ENCODE measurements at places on chromosomes 13 and 19. TPM values are rescaled to one million over a fixed set of nuclear protein-coding genes. Genes with fewer than 3 reads are reported as not detected.

The KLC3 gene
- total RNA-seq: not detected

The PALM gene
- 107 TPM for total RNA-seq

The NTN5 gene
- not detected for total RNA-seq

The CYP2A6 gene
- total RNA-seq: not detected

The CYP4F8 gene
- total RNA-seq: not detected

The URAD gene
- total RNA-seq: not detected

DNA sequence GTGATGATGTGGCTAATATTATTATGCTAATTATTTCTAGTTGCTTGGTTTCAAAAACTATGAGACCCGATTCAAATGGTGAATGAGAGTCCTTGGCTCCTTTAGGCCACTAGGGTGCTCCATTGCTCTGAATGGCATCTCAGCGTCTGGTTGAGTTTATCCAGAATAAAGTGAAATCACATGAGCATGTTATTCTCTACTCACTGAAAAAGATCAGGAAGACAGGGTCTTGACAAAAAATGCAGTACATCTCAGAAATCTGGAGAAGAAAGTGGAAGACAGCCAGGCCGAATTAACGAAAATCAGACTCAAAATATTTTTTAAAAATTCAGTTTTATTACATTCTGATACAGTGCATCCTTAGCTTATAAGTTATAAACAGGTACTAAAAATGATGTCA, 516.2 kb downstream of the MYO16 start:
- peaks cover 2% of the 10 kb centered on the region for H3K27me3 ChIP-seq
- no peak overlapping the region for H3K27ac ChIP-seq
- H3K4me1 ChIP-seq: peaks cover 2% of the 10 kb centered on the region
- no peaks in the 10 kb centered on the region for H3K36me3 ChIP-seq

DNA sequence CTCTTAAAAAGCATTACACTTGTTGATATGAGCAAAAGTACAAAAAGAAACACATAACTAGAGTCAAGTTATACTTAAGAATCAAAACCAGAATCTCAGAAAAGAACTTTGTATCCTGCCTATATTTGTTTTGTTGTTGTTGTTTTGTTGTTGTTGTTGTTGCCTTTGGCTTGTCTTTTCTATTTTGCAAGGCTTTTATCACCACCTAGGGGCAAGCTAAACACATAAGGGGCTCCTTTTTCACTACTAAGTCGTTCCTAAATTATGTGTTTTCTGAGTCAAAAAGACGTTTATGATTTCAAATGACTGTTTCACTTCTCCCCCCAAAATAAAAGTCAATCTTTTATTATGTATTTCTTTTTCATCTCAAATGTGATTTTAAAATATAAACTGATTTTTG, 250.2 kb downstream of the RBM26 start:
- no peak overlapping the region for H3K27ac ChIP-seq
- no peaks in the 10 kb centered on the region for H3K36me3 ChIP-seq
- no peaks in the 10 kb centered on the region for H3K27me3 ChIP-seq
- H3K4me1 ChIP-seq: no peaks in the 10 kb centered on the region

DNA sequence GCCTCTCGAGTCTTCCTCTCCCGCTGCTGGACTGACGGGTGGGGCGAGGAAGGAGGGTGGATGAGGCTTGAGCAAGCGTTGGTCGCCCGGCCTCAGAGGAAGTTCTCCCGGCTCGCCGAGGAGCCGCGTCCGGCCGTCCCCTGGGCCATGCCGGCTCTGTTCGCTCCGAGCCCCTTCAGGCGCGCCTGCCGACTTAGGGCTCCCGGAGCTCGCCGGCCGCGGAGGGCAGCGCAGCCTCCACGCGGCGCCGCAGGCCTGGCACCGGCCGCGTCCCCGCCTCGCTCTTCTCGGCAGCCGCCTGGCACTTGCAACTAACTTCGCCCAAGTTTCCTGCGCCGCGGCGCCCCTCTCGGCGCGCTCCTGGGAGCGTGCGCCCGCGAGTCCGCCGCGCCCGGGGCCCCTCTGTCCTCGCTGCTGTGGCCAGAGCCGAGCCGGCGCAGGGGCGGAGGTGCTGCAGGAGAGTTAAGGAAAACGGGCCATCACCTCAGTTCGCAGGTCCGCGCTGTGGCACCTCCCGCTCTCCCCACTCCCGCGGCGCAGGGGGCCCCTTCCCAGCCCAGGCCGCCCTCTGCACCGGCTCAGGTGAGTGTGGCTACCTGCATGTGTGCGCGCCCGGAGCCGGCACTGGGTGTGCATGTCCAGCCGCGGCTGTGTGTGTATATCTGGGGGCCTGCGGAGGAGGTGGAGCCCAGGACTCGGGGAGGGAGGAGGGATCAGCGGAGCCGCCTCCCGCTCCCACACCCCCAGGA, 641 bp upstream of the SOX21 start:
- H3K4me3 ChIP-seq: peak overlapping the region; percentile 43
- peaks cover 22% of the 10 kb centered on the region for H3K27me3 ChIP-seq
- H3K27ac ChIP-seq: no peak overlapping the region
- H3K36me3 ChIP-seq: no peaks in the 10 kb centered on the region
- DNase-seq: no peak
- H3K4me1 ChIP-seq: peaks cover 5% of the 10 kb centered on the region

GRCh38 chr13:31850041-31850555, 110.8 kb downstream of the RXFP2 start:
- no peaks in the 10 kb centered on the region for H3K36me3 ChIP-seq
- H3K27me3 ChIP-seq: no peaks in the 10 kb centered on the region
- no peak for DNase-seq
- H3K4me3 ChIP-seq: no peak overlapping the region
- H3K27ac ChIP-seq: no peak overlapping the region
- H3K4me1 ChIP-seq: no peaks in the 10 kb centered on the region

- no peaks in the 10 kb centered on the region for H3K27me3 ChIP-seq
- no peak for DNase-seq
- H3K4me3 ChIP-seq: peak overlapping the region; percentile 99
Measured at GRCh38 chr19:3365093-3365835, 1.1 kb upstream of the NFIC start.

GRCh38 chr13:44921931-44922758, 67.1 kb downstream of the NUFIP1 start:
- no peaks in the 10 kb centered on the region for H3K36me3 ChIP-seq
- DNase-seq: peak; percentile 57
- H3K27me3 ChIP-seq: no peaks in the 10 kb centered on the region
- H3K4me1 ChIP-seq: peaks cover 45% of the 10 kb centered on the region

DNA sequence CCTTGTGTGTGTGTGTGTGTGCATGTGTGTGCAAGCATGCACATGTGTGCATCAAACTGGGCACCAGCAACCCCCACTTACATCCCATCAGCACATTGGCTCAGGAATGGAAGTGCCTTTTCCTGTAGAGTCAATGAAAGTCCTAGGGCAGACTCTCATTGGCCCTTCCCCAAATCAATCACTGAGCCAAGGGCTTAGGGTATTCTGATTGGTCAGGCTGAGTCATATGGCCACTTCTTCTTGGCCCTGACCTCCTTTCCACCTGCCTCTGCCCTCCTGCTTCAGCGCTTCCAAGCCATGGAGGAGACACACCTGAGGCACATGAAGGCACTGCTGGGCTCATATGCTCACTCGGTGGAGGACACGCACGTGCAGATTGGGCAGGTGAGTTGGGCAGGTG, 20.9 kb downstream of the FCHO1 start:
- H3K27me3 ChIP-seq: no peaks in the 10 kb centered on the region
- DNase-seq: no peak
- H3K4me3 ChIP-seq: no peak overlapping the region
- H3K27ac ChIP-seq: no peak overlapping the region

DNA sequence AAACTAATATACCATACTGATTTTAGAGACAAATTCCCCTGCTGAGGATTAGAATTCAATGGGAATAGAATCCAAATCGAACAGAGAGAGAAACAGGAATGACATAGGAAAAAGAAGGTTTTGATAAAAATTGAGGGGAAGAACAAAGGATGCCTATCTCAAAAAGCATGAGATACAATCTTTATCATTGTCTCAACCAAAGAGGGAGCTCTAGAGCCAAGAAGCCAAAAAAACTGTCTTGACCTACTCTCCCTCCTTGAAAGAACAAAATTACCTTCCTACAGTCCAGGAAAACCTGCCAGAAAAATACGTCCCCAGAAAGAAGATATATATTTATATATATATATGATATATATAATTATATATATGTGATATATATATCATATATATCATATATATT, 39.2 kb upstream of the MIR17HG start:
- H3K4me1 ChIP-seq: no peaks in the 10 kb centered on the region
- H3K36me3 ChIP-seq: no peaks in the 10 kb centered on the region
- H3K27me3 ChIP-seq: no peaks in the 10 kb centered on the region
- no peak overlapping the region for H3K4me3 ChIP-seq
- DNase-seq: no peak

GRCh38 chr19:33175886-33176669, 18.1 kb upstream of the LRP3 start:
- peak overlapping the region; percentile 76 for H3K4me3 ChIP-seq
- H3K27me3 ChIP-seq: no peaks in the 10 kb centered on the region
- peak overlapping the region; percentile 91 for H3K27ac ChIP-seq
- H3K4me1 ChIP-seq: peaks cover 7% of the 10 kb centered on the region
- no peaks in the 10 kb centered on the region for H3K36me3 ChIP-seq

GRCh38 chr13:33078263-33078662, 62.0 kb downstream of the KL start:
- H3K27me3 ChIP-seq: no peaks in the 10 kb centered on the region
- no peak for DNase-seq
- H3K4me3 ChIP-seq: no peak overlapping the region
- no peak overlapping the region for H3K27ac ChIP-seq

DNA sequence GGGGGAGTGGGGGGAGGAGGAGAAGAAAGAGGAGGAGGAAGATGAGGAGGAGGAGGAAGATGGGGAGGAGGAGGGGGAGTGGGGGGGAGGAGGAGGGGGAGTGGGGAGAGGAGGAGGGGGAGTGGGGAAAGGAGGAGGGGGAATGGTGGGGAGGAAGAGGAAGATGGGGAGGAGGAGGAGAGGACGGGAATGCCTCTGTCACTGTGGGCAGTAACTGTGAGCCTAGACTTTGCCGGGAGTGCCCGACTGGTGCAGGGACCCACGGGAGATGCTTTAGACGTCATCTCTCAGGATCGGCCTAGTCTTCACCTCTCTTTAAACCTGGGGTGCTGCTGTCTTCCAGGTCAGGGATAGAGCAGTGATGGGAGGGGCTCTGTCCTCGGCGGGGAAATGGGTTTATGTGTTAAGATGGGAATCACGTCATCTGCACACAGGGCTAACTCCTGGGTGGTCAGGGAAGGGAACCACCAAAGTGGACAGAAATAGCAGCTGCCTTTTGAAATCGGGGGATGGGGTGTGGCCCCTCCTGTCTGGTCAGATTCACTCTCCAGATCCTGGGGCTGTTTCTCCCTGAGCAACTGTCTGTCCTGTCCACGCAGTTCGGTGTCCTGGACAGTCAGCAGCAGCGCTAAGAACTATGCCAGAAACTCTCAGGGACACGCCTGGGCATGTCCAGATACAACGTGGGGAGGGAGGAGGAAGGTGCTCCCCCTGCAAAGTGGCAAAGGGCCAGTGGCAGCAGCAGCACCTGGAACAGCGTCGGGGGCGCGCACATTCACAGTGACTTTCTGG, 26.9 kb downstream of the GAS6 start:
- H3K4me3 ChIP-seq: no peak overlapping the region
- H3K27ac ChIP-seq: peak overlapping the region; percentile 86
- H3K4me1 ChIP-seq: peaks cover 42% of the 10 kb centered on the region
- peaks cover 43% of the 10 kb centered on the region for H3K36me3 ChIP-seq

DNA sequence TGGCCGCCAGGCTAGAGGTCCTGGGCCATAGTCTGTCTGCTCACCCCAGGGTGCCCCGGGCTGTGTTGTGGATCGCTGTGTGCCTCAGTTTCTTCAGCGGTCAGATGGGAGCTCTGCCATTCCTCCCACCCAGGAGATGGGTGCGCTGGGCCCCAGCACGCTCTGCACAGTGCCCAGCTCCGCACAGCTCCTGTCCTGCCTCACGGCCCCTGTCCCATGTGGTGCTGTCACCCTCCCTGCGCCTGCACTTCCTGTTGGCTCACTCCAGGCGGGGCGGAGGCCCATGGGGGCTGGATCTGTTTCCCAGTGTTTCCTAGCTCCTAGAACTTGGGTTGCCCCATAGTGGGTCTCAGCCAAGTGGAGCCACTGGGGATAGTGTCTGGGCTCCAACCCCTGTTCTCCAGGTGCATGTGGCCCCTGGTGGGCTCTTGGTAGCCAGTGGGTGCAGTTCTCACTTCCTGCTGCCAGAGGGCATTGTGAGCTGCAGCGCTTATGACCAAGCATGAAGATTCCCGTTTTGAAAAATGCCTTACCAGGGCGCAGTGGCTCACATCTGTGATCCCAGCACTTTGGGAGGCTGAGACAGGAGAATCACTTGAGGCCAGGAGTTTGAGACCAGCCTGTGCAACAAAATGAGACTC, 69.8 kb downstream of the KDM4B start:
- H3K36me3 ChIP-seq: peaks cover 45% of the 10 kb centered on the region
- no peak for DNase-seq
- no peaks in the 10 kb centered on the region for H3K27me3 ChIP-seq
- H3K4me3 ChIP-seq: no peak overlapping the region

DNA sequence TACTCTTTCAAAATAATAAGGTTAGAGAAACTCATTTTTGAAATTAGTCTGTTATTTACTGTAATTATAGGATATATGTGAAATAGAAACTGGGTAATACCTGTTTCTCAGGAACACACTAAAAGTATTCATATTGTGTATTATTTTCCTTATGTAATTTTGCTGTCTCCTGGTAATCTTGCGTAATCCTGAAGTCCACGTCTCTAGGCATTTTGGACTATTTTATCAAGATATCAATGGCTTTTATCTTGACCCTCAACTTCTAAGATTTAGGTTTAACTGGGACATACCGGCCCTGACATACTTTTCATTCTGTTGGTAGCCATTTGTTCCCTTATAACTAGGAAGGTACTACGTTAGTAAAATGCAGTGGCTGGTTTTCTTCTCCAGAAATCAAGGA, 80.3 kb downstream of the PAN3 start:
- H3K27me3 ChIP-seq: no peaks in the 10 kb centered on the region
- no peak overlapping the region for H3K4me3 ChIP-seq
- no peaks in the 10 kb centered on the region for H3K4me1 ChIP-seq
- DNase-seq: no peak

DNA sequence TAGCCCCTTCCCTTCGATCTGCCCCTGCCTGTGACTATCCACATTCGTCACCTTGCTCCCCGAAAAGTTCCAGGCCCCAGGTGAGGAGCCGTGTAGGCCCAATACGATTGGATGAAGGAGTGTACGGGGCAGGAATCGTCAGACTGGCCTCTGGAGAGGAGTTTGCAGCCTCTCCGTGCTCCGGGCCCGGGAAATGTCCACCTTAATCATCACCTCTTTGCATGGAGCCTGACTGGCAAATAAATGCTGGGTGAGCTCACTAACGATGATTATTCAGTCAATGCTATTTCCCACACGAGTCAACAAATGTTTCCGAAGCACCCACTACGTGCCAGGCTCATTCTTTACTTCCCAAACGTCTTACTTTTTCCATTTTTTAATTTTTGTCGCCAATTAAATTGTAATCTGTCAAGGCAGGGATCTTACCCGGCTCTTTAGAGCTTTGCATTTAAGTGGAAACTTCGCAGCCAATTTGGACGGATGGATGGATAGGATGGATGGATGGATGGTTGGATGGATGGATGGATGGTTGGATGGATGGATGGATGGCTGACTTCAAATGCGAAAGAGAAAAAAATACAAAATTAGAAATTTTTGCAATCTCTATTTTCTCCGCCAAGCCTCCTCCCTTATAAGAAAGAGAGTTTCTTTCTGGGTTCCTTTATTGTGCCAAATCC, 45.8 kb downstream of the TGDS start:
- H3K27me3 ChIP-seq: no peaks in the 10 kb centered on the region
- peak overlapping the region; percentile 72 for H3K4me3 ChIP-seq
- no peak for DNase-seq
- peaks cover 5% of the 10 kb centered on the region for H3K4me1 ChIP-seq

GRCh38 chr19:7947939-7948338, 4.5 kb upstream of the TIMM44 start:
- no peak overlapping the region for H3K4me3 ChIP-seq
- DNase-seq: no peak
- no peaks in the 10 kb centered on the region for H3K36me3 ChIP-seq
